Hematopoietic multipotent progenitor cell (in vitro differentiated cells): ENCODE measurements at places on chromosomes 16 and 17.
A peak's percentile ranks its signal among the peaks of the same experiment; 100 is the strongest.

- DNase-seq = no peak
These were observed 13.8 kb downstream of the RIPOR1 start for GRCh38 chr16:67542464-67542863.

- DNase-seq = no peak
These were observed 63.1 kb downstream of the IKZF3 start for GRCh38 chr17:39801055-39801454.

- no peak for DNase-seq
These were observed 143.8 kb upstream of the FOXF1 start for GRCh38 chr16:86366481-86366880.

GRCh38 chr17:12107905-12108304 is 87.2 kb downstream of the MAP2K4 start:
- DNase-seq = no peak

- DNase-seq = peak; percentile 58
These were observed 8.6 kb upstream of the UBE2I start for GRCh38 chr16:1300664-1301476.

DNA sequence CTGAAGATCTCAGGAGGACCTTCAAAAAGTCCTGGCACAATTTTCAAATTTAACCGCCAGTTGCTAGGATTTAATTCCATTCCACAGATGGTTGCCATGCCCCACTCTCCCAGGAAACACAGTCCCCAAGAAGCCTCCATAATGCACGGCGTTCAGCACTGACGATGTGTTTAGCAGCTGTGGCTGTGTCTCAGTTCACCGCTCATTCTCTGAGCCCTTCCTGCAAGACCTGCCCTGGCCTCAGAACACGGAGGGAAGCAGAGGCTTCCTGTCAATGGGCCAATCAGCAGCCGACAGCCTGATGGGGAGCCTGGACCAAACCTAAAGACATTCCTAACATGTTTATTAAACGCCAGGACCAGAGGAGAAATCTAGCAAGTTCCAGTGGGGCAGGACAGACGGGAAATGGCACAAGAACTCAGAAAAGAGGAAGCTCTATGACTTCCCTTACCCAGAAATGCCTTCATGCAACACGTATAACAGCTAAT is 4.9 kb downstream of the MYLK3 start:
- peak; percentile 64 for DNase-seq

DNA sequence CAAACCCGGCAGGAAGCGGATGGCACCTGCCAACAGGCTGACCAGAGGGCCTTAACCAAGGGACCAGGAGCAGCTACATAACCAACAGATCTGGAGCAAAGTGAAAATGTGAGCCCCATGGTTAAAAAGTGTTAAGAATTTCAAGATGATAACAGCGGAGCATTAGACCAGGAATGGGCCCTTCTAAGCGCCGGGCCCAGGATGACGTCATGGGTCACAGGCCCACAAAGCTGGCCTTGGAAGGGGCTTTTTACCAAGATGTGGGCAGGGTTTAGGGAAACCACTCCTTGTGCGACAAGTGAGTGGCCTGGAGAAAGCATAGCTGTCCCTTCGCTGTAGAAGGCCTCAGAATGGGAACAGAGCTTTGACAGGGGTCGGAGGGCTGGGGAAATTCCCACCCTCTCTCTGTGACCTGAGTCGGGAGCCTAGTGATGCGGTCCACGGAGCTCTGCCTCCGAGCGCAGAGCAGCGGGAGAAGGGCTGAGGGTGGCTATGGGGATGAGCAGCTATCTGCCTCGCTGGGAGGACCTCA is 84.4 kb upstream of the RPL38 start:
- no peak for DNase-seq

DNA sequence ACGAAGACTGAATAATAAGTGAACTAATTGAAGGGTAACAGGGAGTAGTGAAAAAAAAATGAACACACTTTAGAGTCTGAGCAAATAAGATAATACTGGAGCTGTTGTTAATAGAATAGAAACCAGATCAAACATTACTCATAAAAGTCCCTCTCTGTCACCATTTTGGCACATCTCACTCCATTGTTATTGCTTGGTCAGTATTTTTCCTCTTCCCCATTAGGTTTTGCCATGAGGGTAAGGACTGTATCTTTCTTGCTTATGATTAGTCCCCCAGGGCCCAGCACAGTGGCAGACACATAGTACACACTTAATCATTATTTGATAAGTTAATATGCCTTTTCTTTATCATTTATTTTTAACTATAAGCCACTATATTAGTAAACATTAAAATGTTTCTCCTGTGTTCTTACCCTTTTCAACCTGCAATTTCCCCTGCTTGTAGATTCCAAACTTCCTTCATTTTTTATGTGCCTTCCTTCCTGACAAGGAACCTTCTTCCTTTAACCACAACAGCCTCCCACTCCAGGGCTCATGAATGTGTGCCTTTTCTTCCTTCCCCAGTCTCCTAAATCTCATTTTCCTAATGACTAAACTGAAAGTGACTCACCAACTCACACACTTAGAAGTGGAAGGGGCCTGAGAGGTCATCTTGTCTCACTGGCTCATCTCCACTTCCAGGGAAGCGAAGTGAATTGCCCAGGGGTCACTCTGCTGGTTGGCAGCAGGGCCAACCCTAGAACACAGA is 88.2 kb upstream of the HAS3 start:
- DNase-seq = no peak

- DNase-seq = no peak
These were observed 33.7 kb downstream of the CPSF4L start for GRCh38 chr17:73227944-73228343.

DNA sequence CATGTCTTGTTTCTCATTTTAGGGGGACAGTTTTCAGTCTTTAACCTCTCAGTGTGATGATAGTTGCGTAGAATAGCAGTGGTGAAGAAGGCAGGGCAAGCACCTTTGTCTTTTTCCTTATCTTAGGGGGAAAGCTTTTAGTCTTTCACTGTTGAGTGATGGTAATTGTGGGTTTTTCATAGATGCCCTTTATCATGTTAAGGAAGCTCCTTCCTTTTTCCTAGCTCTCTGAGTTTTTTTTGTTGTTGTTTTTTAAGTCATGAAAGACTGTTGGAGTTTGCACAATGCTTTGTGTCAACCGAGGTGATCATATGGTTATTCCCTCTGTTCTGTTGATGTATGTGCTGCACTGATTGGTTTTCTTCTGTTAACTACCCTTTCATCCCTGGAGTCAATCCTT is 15.7 kb downstream of the NOL11 start:
- DNase-seq = no peak

- DNase-seq = peak; percentile 59
These were observed 110.8 kb downstream of the C16orf78 start for GRCh38 chr16:49484451-49484849.

- no peak for DNase-seq
These were observed 2.4 kb downstream of the SLC25A35 start for GRCh38 chr17:8292639-8293395.

- no peak for DNase-seq
These were observed 12.1 kb upstream of the DCAF7 start for GRCh38 chr17:63537991-63538692.

DNA sequence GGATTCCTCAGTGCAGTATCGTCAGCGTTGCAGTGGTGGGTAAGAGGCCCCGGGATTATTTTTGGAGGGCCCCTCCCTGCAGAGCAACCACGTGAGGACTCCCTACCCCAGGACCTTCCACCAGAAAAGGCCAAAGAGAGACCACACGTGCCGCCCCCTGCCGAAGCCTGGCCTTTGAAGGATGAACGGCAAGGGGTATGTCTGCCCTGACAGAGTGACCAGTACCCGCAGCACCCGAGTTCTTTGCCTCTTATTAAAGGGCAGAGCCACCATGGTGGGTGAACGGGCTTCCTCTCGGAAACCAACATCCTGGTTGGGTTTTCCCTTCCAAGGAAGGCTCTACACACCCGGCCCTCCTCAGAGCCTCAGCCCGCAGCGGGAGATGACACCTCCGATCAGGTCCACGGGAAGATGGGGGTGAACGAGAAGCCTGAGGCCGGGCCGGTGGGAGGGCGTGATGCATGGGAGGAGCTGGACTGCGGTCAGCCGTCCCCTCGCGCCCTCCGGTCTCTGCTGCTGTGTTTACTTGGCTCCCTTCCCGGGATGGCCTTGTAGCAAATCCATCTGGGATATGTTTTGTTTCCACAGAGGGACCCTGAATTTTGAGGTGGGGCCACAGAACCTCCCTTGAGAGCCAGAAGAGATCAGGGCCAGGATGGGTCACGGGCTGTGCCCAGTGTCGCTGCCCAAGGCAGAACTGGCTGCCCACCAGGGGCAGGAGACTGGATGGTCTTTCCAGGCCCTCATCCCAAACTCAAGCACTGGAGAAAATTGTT is 49.1 kb downstream of the TBC1D16 start:
- DNase-seq = no peak

GRCh38 chr17:72749119-72749572 is 343.3 kb downstream of the SLC39A11 start:
- no peak for DNase-seq

- no peak for DNase-seq
These were observed 50.5 kb upstream of the HAPSTR1 start for GRCh38 chr16:9040800-9041412.

DNA sequence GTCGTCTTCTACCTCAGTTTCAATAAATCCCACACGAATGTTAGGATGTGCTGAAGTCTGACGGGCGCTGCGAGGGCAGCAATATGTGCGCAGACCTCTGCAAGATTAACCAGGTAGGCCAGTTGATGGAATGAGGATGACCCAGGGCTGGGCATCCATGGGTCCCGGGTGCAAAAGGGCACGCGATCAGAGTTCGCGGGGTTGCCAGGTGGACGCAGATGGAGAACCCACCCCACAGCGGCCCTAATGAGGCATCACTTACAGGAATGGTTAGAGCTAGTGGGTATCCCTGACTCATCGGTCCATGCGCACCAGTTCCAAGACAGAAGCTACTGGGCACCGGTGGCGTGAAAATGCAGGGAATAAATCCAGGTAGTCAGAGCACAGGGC is 2116.0 kb downstream of the TP53TG3F start:
- no peak for DNase-seq

DNA sequence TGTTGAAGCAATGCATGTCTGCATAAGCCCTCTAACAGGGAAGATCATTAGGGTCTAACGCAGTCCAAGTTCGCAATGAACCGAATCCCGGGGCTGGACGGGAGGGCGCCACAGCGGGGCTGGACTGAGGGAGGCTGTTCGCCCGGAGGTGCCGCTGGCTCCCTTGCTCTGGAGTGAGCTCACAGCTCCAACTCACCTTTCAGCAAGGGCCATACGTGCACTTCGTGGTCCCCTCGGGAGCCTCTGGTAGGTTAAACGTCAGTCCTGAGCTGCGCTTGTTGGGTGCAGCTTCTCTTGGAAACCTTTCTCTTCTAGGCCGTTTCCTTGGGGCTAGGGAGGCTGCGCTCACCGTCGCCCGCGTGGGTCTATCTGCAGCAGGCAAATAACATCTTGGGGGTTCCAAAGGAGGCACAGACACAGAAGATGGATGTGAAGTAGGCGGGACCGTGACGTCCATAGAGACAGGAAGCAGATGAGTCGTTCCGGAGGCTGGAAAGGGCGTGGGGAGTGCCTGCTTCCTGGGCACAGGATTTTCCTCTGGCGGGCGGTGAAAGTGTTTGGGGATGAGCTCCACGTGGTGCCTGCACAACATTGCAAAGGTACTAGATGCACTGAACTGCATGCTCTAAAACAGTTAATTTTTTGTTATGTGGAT is 21.9 kb downstream of the ATP2C2 start:
- no peak for DNase-seq

GRCh38 chr16:56748826-56749225 is 18.9 kb downstream of the NUP93 start:
- no peak for DNase-seq

GRCh38 chr17:12316021-12316420 is 295.3 kb downstream of the MAP2K4 start:
- no peak for DNase-seq

DNA sequence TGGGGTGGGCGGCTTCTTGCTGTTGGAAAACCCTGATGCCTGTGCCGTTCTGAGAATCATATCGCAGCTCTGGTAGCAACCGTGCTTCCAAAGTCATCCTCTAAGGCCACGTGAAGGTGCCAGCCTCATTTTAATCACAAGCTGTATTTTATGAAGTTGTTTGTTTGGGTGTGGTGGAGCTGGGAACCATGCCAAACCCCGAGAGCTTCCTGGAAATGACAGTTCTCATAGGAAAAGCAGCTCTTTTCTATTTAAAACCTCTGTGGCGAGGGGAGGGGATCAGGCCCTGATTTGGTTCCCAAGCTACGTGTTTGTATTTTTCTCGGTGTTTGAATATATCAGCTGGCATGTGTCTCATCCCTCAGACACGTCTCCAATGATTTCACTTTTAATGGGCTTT is 21.7 kb downstream of the KNOP1 start:
- DNase-seq = peak; percentile 57

GRCh38 chr17:45135978-45136791 is 698 bp downstream of the ACBD4 start:
- DNase-seq = no peak

DNA sequence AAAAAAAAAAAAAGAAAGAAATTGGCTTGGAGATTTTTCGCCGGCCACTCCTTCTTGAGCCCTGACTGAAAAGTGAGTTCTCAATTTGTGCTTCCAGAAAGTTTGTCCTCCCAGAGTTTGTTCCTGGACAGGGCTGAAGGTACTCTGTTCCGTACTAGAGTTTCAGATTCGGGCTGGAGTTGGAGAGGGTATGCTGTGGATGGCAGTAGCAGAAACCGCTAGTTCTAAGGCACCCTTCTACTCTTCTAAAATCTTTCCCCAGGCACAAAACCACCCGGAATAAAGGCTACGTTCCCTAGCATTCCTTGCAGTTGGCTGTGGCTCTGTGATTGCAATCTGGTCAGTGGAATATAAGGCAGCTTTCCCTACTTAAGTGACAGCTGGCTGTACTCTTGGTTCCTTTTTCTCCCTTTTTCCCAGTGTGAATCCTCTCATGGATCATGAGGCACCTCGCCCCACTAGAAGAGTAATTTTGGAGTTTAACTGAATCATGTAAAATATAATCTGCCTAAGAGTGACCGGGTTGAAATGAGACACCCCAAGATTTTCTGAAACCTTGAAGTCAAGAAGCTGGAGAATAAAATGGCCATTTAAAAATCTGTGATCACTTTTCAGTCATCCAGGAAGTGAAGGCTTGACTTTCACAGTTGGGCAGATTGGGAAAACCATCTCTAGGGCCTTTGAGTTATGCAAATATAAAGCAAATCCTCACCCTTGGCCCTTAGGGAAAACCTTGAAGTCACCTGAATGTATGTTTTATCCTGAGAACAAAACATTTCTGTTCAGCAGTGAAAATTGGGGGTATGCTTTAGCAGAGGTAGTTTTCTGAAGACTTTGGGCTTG is 901 bp upstream of the HEATR6 start:
- DNase-seq = no peak

GRCh38 chr16:29789775-29790182 is 772 bp upstream of the KIF22 start:
- DNase-seq = no peak

- DNase-seq = no peak
These were observed 41.3 kb downstream of the BAIAP2 start for GRCh38 chr17:81076141-81076679.

GRCh38 chr17:1830288-1830687 is 483 bp downstream of the RPA1 start:
- DNase-seq = no peak
